ENCODE measurements at places on chromosomes 2 and 18. TPM values are rescaled to one million over a fixed set of nuclear protein-coding genes. Genes with fewer than 3 reads are reported as not detected.

Gene TRIB2
- 8.8 TPM for polyA plus RNA-seq

Gene MYO5B
- 6.5 TPM for polyA plus RNA-seq

Gene HADHA
- 156 TPM for polyA plus RNA-seq

Gene CHN1
- polyA plus RNA-seq = 2.2 TPM

Gene RESP18
- polyA plus RNA-seq = not detected

Gene TCF7L1
- polyA plus RNA-seq = 1.0 TPM

Gene PROKR1
- not detected for polyA plus RNA-seq

Gene GALNT14
- 27.4 TPM for polyA plus RNA-seq

Gene LBX2
- 0.09 TPM for polyA plus RNA-seq

Gene MAP3K20
- polyA plus RNA-seq = 28.1 TPM

Gene CNTNAP5
- polyA plus RNA-seq = not detected

Gene HOXD12
- polyA plus RNA-seq = not detected

Gene FAM237A
- not detected for polyA plus RNA-seq

Gene TANK
- polyA plus RNA-seq = 47.2 TPM

Gene QPCT
- polyA plus RNA-seq = 26.2 TPM

Gene FAHD2B
- polyA plus RNA-seq = 7.6 TPM

Gene LCT
- 0.01 TPM for polyA plus RNA-seq
